Stimulated activated CD4-positive, alpha-beta T cell treated with anti-CD3 and anti-CD28 coated beads, Interleukin-4, amount 100 ng/mL, for 4 hours (primary cell): ENCODE measurements at places on chromosomes 12 and 14.

DNA sequence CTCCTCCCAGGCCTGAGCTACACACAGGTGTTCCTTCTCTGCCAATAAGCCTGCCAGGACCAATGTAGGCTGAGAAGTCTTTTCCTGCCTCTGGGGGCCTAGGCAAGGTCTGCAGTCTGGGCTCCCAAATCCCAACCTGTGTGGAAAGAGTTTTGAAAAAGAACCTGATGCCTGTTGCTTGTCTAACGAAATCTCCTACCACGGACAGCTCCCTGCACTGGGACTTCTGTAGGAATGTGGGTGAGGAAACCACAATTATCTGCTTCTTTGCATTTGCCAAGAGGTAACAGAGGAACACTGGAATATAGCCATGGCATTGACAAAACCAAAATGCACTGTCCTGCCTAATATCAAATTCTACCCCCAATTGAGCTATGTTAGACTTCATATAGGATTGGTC, 877.0 kb upstream of the TMEM132C start:
- DNase-seq: no peak

- no peak for DNase-seq
These were observed 49.5 kb downstream of the GPR137C start for GRCh38 chr14:52602131-52602530.

- DNase-seq: peak; percentile 100
These were observed 419 bp upstream of the SH2B3 start for GRCh38 chr12:111405149-111405858.

DNA sequence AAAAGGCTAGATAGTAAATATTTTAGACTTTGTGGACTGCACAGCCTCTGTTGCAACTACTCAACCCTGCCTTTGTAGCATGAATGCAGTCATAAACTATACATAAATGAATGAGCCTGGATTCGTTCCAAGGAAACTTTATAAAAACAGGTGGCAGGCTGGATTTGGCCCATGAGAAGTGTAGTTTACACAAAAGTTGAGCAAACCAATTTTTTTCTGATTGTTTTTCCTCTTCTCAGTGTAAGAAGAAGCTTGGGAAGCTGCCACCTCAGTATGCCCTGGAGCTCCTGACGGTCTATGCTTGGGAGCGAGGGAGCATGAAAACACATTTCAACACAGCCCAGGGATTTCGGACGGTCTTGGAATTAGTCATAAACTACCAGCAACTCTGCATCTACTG, 9.5 kb downstream of the OAS1 start:
- no peak for DNase-seq

DNA sequence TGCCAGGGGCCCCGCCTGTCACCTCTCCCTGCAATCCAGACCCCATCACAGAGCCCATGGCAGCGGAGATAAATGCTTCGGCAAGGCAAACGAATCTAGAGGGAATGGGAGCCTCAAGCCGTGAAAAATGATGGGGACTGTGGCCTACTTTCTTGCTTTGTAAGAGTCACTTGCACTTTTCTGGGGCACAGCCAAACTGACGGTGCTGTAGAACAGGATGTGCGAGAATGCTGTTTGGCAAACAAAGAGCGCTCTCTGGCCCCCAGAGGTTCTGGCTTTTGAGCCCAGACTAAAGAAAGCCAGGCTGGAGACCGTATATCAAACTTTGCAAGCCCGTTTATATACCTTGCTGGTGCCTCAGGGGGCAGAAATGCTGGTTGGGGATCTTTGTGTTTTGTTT, 108.7 kb downstream of the CACNA1C start:
- no peak for DNase-seq

- peak; percentile 65 for DNase-seq
These were observed 10.5 kb upstream of the JPH4 start for GRCh38 chr14:23588884-23589598.

DNA sequence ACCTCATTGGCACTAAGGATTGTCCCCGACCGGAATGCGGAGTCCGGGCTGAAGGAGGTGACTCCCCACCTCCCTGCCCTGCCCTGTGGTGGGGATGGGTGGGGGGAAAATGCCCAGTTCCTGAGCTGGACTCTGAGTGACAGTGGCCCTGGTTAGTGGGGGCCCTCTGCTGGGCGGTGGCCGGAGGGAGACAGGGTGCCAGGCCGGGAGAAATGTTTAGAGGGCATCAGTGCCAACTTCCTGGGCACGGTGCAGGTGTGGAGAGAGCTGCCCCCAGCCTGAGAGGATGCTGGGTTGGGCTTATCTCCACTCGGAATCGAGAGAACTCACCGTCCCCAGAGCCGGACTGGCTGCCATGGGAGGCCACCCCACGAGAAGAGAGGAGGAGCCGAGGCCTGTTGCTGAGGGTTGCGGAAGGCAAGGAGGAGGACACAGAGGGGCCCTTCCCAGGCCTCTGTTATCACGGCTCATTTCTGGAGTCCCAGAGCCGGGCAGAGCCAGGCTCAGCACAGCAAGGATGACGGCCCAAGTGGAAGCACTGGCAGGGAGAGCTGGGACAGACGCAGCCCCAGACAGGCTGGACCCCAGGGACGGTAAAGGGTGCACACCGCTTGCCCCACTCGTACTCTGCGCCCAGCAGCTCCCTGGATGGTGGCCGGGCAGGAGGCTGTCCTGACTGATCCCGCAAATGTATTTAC, 156.7 kb downstream of the KIF26A start:
- no peak for DNase-seq

DNA sequence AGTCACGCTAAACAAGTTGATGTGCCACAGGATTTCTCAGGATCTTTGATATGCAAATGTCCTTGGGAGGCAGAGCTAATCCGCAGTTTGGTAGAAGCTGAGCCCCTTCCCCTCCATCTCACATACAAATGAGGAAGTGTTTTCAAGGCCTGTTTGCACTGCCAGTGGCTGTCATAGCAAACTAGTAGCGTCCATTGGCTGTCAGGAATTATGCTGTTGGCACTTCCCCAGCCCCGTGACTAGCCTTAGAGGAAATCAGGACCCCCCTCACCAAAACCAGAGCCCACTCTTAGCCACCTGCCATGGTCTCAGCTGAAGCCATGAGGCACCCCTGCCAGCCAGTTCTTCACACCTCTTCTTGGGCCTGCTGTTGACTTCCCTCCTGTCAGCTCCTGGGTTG, 253.9 kb downstream of the CACNA1C start:
- DNase-seq: no peak

DNA sequence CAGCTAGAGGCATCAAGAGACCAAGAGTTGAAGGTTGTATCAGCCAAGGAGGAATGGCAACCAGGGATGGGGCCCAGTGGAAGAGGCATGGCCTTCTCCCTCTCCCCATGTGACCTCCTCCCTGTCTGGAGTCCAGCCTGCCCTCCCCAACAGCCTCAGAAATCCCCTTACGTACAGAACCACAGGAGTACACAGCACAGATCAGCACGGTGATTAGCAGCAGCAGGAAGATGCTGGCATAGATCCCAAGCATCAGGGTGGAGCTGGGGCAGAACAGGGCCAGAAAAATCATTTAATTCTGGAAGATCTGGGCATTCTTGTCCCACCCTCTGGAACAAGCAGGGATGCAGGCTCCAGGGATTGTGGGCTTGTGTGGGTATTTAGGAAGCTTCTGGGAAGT, 14.4 kb downstream of the ADCY6 start:
- DNase-seq: no peak

- peak; percentile 21 for DNase-seq
These were observed 3.3 kb upstream of the SLC4A8 start for GRCh38 chr12:51421266-51421884.

GRCh38 chr14:41773536-41774279, 167.0 kb downstream of the LRFN5 start:
- DNase-seq: no peak
